Activated T-cell treated with anti-CD3 and anti-CD28 coated beads, Interleukin-2, amount 50 U/mL, for 72 hours (primary cell): ENCODE measurements at places on chromosomes 6 and 20.

GRCh38 chr6:31763619-31763940, 1.1 kb downstream of the SAPCD1 start:
- DNase-seq, result no peak

GRCh38 chr20:17169585-17170136, 57.2 kb upstream of the PCSK2 start:
- no peak for DNase-seq

DNA sequence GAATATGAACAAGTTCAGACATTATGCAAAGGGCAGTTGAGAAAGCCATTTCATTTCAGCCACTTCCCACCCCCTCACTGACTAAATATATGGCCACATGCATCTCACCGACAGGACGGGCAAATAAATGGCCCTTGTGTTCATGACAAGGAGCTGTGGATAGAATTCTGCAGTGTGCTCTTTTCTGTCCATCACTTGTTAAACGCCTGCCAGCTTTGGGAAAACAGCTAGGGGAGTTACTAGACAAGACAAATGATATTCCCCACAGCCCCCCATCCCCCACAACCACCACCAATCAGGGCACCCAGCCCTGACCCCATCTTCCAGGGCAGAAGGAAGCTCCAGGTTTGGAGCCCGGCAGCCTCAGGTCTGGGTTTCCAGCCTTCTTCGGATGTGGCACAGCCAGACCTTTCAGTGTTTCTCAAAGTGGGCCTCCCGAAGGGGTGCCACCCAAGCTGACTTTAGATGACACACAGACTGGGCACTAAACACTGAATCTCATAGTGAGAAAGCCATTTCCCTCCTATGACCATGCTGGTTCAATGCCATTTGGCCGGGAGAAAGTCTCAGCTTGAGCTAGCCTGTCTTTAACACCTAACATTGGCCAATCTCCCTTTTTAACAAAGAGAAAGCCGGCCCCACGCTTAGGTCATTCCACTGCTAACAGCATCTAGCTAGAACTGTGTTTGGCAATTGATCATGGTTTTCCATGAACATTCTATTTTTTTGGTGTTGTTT, 4.0 kb upstream of the RIPOR3 start:
- DNase-seq, result no peak

- DNase-seq, result no peak
Observed at GRCh38 chr6:143842461-143842901, 657 bp upstream of the LTV1 start.

DNA sequence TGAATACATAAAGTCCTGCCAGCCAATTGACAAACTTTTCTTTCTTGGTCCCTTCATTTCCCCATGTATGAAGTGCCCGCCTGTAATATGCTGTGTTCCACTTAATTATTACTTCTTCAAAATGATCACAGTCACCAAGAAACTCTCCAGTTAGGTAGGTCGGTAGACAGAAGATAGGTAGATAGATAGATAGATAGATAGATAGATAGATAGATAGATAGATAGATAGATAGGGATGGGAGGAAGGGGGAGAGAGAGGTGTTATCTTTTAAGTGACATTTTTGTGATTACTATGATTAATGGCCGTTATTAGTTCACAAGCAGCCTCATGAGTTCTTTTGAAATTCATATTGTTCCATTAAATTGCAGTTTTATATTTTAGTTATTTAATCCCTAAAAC, 79.5 kb upstream of the TPD52L1 start:
- no peak for DNase-seq

DNA sequence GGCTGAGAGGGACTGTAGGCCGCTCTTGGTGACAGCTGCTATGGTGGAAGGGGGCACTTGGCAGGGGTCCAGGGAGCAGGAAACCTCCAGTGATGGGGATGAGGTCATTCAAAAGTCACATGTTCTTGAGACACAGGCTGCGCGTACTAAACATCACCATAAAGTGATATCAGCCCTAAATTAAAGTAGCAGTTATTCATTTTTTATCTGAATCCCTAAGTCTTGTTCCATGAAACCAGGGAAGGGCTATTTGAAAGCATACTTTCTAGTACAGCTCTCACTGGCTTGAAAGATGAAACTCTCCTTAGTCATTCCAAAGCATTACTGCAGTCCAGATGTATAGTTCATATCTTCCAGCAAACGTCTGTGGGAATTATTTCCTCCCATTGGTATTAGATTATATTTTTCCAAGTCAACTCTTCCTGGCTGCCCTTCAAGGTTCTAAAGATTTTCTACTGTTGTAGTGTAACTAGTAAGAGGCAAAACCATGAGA, 373.1 kb downstream of the CD109 start:
- DNase-seq, result no peak

GRCh38 chr6:21321531-21321930, 272.0 kb upstream of the SOX4 start:
- no peak for DNase-seq

GRCh38 chr6:73927421-73927820, 231.4 kb downstream of the CD109 start:
- DNase-seq, result no peak

DNA sequence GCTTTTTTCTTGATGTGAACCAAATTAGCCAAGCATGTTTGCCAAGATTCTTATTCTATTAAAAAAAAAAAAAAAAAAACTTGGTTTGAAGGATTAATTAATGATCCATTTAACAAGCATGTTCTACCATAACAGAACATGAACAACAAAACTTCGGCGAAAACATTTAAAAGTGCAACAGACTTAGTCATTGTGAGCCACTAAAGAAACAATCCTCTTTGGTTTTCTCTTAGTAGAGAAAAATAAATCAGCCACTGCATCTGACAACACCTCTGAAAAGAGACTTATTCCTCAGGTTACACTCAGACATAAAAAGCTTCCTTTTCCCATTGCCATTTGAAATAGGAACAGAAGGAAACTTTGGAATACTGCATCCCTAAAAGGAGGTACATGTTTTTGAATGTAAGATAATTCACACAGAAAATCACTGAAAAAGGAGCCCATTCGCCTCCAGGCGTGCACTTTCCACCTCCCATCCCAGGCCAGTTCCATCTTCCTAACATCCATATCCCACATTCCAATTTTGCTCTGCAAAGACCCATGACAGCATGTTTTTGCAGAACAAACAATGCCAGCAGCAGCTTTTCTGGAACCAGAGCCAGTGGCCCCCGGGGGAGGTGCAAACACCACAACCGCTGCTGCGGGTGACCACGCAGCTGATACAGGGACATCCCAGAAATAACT, 79.5 kb downstream of the ZMYND8 start:
- DNase-seq, result no peak

- no peak for DNase-seq
Observed at GRCh38 chr6:437037-437392, 45.5 kb downstream of the IRF4 start.

DNA sequence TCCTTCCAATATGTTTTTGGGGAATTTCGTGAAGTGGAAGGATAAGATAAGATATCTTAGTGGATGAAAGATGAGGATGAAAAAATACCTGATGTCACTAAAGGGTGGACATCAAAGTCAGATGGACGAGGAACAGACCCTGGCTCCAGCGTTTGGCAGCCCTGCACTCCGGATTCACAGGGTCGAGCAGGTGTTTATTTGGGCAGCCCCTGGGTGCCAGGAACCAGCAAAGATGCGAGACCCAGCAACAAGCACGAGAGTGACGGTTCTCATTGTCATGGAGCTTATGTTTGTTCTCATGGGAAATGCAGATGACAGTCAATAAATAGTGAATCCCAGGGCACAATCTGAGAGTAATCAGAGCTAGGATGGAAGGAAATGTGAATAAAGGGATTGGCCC, 131.1 kb downstream of the PHACTR3 start:
- DNase-seq, result no peak

GRCh38 chr20:57326667-57327455, 2.7 kb upstream of the SPO11 start:
- no peak for DNase-seq

DNA sequence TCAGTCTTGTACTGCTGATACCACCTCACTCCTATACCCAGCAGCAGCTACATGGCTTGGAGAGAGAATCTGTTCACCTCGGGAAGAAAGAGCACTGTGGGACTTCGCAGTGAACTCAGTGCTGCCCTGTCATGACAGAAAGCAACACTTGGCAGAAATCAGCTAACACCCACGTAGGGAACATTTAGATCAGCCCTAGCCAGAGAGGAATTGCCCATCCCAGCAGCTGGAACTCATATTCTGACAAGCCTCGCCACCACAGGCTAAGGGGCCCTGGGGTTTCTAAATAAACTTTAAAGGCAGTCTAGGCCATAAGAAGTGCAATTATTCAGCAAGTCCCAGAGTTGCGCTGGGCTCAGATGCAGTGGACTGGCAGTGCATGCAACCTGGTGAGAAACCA, 1266.8 kb downstream of the GRIK2 start:
- no peak for DNase-seq

GRCh38 chr20:46545077-46545826, 5.2 kb downstream of the OCSTAMP start:
- peak; percentile 77 for DNase-seq

GRCh38 chr6:12293235-12293930, 3.2 kb downstream of the EDN1 start:
- DNase-seq, result no peak

DNA sequence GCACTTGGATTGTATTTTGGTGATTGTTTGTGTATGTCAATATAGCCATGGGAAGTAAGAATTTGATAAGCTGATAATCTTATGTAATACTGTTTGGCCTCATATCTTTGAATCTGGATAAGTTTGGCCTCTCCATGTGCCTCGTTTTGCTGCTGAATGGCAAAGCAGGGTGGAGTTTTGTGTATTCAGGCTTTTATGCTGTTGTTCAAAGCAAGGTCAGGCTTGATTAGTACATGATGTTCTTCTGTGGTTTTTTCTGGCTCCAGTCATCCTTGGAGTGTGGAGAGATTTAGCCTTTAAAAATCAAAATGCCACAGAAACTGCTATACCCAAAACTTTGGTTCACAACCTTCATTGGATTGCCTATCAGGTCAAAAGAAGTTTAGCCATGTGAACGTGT, 728.9 kb upstream of the GJE1 start:
- DNase-seq, result no peak

DNA sequence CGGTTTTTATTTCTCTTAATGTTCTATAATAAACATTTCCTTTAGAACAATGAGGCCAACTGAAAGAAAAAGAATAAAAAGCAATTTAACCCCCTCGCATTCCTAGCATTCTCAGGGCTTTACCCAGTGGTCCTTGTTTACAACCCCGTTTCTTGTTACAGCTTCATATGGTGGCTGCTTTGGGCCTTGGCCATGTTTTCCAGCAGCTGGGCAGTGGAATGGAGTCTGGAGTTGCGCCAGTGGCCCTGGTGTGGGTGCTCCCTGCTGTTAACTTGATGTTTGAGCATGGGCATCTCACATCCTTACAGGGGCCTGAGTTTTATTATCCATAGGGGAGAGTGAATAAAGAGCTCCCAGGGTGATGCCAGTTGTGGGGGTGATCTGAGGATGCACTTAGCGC, 18.8 kb downstream of the EFCAB8 start:
- DNase-seq, result no peak

DNA sequence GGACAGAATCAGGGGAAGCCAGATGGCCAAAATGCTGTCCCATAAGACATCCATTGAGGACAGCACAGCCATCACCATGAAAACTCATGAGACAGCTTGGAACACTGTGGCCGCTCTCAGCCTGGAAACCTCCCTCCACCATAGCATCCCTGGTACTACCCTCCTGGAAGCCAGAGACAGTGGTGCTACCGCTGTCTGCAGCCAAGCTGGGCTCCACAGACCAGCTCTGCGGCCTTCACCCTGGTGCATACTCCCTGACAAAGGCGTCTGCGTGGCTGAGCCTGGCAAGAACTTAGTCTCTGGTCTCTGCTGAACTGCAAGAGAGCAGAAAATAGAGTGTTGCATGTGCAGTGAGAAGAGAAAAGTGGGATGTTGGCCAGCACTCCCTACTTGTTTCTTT, 558.0 kb downstream of the C6orf118 start:
- no peak for DNase-seq

GRCh38 chr6:6752129-6752528, 163.6 kb downstream of the LY86 start:
- DNase-seq, result no peak

DNA sequence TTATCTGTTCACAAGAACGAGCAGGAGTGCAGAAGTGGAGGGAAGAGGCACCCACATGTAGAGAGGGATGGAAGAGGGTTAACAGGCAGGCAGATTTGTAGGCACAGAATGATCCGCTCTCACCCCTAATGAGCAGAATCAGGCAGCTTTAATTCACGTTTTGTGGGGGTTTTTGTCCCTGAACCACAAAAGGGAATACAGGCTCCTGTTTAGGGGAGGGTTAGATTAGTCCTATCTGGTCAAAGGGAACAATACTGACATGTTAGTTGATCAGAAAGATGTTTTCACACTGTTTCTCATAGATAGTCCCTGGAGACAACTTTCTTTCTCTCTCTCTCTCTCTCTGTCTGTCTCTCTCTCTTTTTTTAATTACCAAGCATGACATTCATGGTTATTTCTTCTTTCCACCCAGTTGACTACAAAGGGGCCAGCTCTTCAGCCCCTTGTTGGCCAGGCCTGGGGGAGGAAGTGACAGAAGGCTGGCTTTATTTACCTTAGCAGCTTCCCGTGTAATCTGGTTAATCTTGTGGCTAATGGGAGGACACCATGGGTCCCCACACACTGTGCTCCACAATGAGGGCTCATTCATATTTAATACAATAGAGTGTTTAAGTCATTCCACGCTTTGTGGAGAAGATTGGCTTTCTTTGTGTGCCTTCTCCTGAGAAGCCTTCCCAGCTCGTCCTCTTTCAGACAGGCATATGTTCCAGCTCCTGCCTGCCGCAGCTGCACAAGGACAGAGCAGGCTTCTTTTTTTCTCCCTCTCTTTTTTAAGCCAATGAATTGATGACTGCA, 958.8 kb downstream of the TFAP2A start:
- DNase-seq, result no peak

DNA sequence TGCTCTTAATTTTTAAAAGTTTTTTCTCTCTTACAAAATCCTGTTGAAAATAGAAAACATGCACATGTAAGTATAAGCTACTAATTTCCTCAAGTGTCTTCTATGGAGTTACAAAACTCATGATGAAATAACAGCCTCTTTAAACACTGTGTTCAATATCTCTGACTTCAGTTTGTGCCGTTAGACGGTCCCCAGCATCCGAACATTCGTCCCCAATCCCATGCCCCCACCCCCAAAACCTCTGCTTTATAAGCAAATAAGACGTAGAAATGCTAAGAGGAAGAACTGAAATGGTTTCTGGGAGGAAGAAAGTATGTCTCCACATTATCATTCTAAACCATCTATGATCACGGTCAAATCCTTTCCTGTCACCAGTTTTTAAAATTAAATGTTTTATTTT, 31.7 kb upstream of the MYB start:
- DNase-seq, result no peak

- DNase-seq, result no peak
Observed at GRCh38 chr20:19897891-19898290, 119.3 kb upstream of the NAA20 start.

GRCh38 chr20:5885866-5886265, 64.5 kb downstream of the TRMT6 start:
- DNase-seq, result no peak
